Coronary artery (tissue), 2 donors: ENCODE measurements at places on chromosomes 11 and 22.

- DNase-seq = no peak
These were observed 103.9 kb downstream of the TIMP3 start for GRCh38 chr22:32905400-32905799.

- no peak for DNase-seq
These were observed 92.3 kb downstream of the SCN3B start for GRCh38 chr11:123562158-123562557.

DNA sequence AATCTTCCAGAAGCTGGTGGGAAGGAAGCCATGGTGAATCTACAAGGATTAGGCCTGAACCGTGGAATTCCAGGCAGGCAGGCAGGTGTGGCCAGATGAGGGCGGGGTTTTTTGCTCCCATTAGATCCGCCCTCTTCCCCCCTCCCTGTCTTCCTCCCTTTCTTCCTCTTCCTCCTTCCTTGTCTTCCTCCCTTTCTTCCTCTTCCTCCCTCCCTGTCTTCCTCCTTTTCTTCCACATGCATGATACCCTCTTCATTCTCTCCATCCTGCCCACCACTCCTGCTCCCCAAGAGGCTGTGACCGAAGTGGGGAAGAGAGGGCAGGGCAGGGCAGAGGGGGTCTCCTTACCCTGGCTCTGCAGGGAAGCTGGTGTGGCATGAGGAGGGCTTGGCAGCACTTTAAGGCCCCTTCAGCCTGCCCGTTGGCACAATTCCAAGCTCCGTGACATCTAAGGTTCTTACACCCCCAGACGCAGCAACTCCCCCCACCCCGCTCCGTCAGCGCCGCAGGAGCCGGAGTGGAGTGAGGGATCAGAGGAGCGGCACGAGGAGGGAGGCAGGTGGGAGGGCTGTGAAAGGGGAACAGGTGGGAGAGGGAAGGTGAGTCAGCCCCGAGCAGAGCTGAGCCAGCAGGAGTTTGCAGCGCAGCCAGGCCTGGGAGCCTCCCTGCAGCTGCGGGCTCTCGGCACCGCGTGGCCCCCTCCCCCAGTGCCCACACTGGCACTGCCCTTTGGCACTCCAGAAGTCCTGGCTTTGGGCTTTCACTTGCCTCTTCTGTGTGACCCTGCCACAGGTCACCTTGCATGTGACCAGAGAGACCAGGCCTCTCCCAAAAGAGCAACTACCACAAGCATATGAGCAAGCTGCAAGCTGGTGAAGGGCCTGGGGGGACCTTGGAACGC lies 32.1 kb downstream of the KCNJ4 start:
- DNase-seq = no peak

DNA sequence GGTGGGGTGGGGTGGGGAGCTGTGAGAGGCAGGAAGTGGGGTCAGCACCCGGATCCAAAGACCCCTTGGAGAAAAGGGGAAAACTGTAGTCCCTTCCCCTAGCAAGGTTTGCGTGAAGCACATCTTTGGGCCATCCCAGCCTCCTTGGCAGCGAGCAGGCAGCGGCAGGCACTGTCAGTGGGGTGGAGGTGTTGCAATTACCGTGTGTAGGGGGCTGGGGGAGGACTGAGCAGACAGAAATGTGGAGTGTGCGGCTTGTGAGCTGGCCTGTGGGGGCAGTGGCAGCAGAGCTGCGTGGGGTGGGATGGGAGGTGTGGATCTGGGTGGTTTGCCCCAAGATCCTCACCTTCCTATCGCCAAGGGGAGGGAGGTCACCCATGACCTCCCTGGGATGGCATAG lies 16.4 kb downstream of the DAGLA start:
- no peak for DNase-seq

GRCh38 chr22:37696657-37697537 lies at the start of gene TRIOBP:
TRIOBP (plus strand) TSS chr22:37697048; CDS start chr22:37701366, 4,318 bp downstream.
- peak; percentile 97 for DNase-seq

DNA sequence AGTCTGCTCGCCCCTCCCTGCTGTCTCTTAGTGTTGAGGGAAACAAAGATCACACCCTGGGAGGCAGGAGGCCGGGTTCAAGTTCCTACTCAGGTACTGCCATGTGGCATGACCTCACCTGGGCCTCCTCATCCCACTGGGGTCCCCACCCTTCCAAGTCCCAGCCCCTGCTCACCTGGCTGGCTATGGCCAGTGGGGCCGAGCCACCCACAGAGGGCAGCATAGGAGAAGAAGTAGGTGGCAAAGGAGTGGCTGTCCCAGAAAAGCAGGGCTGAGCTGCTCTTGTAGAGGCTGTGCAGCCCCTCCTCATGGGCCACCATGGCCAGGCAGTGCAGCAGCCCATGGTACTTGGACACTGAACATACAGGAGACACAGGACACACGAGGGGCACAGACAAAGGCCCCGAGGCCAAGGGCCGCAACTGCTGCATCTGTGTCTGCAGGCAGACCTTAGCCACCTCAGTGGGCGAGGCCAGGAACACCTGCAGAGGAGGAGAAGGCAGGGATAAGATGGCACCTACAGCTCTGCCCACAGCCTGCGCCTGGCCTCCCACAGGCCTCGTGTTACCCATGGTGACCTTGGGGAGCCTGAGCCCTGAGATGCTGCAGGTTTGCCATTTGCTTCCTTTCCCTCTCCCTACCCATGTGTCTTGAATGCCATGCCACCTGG lies 50.6 kb upstream of the MPEG1 start:
- DNase-seq = no peak

DNA sequence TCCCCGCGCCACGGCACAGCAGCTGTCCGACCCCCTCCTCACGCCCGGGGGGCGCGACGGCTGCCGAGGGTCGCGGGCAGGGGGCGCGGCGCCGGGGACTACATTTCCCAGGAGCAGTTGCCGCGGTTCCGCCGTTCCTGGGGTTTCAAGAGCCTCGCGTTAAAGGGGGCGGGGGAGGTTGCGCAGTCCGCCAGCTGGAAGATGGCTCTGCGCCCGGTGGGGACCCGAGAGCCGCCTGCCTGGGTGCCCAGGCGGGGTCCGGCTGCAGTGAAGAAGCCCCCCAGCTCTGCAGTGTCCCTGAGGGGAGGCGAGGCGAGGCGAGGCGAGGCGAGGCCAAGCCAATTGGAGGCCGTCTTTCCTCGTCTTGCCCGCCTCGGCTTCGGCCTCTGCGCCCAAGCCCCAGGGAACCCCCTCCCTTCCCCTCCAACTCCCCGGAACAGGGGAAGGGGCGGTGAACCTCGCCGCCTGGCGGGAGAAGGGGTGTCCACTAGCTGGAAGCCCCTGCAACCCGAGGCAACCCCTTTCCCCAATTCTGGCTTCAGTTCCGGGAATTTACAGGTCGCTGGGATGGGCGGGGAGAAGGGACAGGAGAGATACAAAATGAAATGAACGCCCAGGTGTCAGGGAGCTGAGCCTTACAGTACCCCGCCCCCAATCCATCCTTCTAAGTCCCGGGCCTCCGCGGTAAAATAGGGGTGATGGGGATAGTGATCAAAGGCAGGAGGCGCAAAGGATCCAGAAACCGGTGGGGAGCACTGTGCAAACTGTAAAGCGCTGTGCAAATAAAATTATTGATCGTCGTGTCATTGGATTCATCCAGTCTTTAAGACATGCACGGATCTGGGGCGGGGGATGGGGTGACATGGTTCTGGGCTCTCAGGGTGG lies 5.2 kb upstream of the GCAT start:
- DNase-seq = no peak

DNA sequence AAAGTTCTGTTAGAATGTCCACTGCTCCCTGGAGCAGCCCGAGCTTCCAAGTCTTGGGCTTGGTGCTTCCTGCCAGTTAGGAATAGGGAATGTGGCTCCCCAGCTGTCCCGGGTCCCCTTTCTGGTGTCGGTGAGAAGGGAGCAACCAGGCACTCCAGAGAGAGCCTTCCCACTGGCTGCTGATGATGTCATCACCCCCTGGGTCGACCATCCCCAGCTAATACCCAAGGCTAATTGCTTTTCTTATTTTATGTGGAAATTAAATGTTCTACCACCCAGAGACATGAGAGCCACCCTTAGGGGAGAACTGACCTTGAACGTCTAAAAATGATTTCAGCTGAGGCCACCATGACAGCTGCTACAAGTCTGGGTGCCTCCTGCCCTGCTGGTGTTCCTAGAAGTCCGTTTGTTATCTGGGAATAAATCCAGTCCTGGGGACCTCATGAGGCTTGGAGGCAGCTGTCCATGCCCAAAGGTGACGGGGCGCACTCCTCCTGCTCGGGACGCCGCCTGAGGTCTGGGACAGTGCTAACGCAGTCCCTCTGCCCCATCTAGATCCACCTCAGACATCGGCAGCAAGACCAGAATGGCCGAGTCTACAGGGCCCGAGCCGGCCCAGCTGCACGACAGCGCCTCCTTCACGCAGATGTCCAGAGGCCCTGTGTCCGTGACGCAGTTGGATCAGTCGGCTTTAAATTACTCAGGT lies 42.3 kb downstream of the C11orf91 start:
- DNase-seq = no peak

- DNase-seq = peak; percentile 65
These were observed 53.8 kb upstream of the THY1 start for GRCh38 chr11:119476666-119477331.

DNA sequence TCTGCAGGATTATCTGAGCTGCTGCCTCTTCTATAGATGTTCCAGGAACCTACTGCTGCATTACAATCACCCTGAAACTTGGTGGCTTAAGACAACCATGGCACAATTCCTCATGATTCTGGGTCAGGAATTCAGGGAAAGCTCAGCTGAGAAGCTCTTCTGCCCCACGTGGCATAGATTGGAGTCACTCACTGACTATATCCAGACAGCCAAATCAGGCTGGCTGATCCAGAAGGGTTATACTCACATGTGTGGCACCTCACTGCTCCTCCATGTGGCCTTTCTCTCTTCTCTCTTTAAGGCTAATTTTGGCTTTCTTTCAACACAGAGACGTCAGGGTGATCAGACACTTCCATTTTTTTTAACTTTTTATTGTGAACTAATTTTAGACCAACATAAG lies 125.5 kb downstream of the BBOX1 start:
- no peak for DNase-seq

GRCh38 chr22:46209262-46209661 lies 40.8 kb downstream of the CDPF1 start:
- no peak for DNase-seq

DNA sequence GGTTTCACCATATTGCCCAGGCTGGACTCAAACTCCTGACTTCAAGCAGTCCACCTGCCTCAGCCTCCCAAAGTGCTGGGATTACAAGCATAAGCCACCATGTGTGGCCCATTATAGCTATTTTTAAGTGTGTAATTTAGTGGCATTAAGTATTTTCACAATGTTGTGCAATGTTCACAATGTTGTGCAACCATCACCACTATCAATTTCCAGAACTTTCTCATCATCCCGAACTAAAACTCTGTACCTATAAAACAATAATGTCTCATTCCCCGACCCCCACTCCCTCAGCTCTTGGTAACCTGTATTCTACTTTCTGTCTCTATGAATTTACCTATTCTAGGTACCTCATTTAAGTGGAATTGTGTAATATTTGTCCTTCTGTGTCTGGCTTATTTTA lies 7.5 kb downstream of the CFAP68 start:
- no peak for DNase-seq

DNA sequence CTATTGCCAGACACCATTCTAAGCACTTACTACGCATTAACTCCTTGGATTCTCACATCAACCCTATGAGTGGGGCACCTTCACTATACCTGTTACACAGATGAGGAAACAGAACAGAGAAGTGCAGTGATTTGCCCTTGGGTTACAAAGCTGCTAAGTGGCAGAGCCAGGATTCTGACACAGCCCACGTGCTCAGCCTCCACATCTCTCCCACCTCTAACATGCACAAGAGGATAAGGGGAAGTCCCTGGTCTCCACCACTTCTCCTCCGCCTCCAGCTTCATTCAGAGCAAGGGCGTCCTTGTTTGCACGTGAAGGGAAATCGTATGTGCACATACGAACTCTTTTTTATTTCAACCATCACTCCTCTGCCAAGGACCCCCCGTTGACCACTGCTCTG lies 53.7 kb downstream of the CDON start:
- no peak for DNase-seq

GRCh38 chr11:45578316-45578715 lies 87.1 kb downstream of the CHST1 start:
- no peak for DNase-seq

DNA sequence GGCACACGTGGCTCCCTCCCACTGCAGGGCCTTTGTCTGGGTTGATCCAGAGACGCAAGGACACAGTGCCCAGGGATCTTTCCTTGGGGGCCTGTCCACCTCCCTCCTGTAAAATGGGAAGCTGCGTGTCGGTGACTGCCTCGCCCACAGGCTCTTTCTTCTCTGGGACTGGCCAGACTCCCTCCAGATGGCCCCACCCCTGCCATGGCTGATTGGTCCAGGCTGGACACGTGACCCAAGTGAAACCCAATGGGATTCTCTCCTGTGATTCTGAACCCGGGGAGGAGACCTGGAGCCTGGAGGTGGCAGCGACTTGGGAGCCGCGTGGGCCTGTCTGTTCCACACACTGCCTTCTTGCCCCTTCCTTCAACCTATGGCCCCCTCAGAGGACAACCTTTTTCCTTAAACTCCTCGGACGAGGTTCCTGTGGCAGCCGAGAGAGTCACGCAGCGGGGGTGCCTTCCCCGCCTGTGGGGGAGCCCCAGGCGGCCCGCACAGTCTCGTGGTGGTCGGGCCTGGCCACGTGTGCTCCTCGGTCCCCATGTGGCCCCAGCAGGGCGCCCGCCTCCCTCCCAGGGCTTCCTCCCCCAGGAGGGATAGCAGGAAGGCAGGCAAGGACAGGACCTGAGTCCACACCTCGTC lies 12.4 kb upstream of the MPPED1 start:
- DNase-seq = no peak

DNA sequence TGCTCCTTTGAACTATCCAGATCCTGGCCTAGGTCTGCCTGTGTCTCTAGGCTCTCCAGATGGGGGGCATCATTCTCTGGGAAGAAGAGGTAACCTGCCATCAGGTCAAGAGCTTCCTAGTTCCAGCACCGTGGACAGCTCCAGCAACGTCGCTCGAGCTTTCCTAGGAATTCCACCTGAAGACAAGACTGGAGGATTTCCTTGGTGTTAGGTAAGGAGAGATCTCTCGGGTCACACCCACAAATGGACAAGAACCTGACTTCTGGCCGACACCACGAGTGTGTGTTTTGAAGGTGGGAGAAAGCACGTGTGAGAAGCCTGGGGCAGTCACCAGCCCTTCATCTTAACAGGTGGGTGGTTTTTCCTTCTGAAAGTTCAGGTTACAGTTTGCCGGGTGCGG lies 1.2 kb downstream of the PRG3 start:
- no peak for DNase-seq

DNA sequence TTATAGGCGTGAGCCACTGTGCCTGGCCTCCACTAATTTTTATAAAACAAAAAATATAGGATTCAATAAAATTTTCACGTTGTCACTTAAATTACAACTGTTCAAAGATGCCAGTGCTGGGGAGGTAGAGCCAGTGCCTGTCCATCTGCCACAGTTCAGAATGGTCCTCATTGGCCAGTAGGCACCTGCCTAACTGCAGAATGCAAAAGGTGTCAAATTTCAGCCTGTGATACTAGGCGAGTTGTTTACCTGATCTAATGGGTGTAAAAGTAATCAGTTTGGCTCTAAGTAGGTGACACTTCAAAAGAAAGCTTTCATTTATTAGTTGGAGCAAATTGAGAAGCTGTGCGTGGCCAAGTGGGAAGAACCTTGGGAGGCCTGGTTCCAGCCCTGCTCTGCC lies 2.4 kb downstream of the SMARCB1 start:
- peak; percentile 41 for DNase-seq
